Bone marrow (tissue), 2 donors: ENCODE measurements at places on chromosomes 12 and 14.

DNA sequence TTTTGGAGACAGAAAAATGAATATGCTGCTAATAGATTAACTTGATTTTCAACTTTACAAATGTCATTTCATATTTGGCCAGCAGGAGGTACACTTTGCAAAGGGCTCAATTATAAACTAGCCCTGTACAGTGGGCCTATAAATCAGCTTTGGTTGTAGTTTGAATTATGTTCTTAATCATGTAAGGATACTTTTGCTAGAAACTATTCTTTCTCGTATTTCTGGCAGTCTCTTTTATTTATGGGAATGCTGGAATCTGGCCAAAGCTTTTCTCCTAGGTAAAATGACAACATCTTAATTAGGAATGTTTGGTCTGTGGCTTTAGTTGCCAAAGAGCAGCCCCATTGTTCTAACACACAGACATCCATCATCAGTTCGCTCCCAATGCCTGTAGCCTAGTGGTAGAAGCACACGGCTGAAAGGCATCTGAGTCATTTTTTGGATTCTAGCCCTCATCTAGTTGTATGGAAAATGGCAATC, 1322.3 kb upstream of the SEL1L start:
- DNase-seq, result no peak

DNA sequence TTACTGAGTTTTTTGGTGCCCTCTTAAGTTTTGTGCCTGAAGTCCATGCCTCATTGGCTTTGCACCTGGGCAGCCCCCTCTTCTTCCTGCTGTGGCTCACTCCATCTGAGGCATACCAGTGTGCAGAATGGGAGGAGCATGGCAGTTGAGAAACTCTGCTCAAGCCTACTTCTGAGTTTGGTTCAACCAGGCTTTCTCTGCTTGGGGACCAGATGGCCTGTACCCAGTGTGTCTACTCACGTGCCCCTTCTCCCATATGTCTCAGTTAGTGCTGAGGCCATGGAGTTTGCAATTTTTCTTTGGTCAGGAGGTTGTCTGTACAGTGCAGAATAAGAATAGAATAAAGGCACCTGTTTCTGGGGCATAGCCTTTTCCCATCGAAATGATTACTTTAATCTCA, 383.3 kb upstream of the DDHD1 start:
- DNase-seq, result no peak

GRCh38 chr12:131991816-131992430, 42.2 kb downstream of the EP400 start:
- DNase-seq, result no peak

DNA sequence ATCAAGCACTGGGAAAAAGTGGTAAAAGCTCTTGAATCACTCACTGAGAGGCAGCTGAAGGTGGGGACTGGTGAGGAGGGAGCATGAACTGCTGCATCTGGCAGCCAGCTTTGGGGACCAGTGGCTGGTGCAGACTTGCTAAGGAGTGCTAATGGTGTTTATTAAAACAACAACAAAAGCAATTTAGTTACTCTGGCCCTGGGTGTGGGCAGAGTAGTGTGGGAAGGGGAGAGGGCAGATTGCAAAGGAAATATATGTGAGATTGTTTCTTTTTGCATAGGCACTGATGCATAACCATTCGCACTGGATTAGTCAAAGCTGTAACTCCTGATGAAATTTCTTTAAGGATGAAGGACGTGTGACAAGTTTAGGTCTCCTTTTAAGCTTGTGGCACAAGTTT, 8.1 kb downstream of the TXNRD1 start:
- DNase-seq, result no peak

DNA sequence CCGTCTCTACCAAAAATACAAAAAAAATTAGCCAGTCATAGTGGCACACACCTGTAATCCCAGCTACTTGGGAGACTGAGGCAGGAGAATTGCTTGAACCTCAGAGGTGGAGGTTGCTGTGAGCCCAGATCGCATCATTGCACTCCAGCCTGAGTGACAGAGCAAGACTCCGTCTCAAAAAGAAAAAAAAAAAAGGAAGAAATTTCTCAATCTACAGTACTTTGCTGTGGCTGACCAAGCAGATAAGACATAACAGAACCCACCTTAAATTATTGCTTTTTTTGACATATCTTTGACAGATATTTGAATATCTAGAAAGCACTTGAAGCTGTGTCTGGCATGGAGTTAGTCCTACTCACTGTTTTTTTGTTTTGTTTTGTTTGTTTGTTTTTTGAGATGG, 34.9 kb upstream of the HNF1A start:
- DNase-seq, result no peak

DNA sequence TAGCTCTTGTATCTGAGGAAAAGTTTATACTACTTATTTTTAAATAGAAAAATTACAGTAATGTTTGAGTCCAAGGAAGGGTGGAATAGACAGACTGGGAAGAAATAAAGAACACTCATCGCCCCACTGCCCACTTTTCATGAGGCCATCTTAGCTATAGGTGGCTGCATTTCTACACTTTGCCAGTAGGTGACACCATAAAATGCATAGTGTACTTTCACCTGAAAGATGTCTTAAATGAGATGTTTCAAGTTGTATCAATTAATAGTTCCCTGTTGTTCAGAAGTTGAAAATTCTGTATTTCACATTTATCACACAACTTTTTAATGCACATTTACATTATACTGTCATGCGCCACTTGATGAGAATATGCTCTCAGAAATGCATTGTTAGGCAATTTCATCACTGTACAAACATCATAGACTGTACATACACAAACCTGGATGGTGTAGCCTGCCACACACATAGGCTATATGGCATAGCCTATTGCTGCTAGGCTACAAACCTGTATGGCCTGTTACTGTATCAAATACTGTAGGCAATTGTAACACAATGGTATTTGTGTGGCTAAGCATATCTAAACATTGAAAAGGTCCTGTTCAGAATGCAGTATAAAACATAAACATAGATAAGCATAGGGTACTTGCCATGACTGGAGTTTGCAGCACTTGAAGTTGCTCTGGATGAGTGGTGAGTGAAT, 27.6 kb downstream of the PMCH start:
- DNase-seq, result no peak

DNA sequence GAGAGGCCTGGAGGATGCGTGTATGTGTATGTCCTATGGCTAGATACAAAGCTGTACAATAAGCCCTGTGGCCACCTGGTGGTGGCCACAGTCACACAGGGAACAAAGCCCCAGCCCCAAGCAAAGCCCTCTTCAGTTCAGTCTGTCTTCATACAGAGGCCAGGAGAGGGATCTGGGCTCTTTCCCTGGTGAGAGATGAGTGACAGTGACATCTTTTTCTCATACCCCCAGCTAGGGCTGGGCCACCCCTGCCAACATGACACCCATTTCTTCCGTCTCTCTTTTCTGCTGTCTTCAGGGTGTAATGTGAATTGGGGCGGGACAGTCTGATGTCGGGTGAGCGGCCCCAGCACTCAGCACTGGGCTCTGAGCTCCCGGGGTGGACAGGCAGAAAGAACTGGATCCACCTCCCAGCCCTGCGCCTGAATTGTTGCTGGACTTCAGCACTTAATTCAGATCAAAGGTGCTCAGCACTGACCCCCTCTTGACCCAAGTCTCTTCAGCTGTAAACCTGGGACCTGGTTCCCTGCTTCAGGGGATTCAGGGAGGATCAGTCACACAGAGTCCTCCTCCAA, 59.8 kb downstream of the SERPINA3 start:
- DNase-seq, result no peak

DNA sequence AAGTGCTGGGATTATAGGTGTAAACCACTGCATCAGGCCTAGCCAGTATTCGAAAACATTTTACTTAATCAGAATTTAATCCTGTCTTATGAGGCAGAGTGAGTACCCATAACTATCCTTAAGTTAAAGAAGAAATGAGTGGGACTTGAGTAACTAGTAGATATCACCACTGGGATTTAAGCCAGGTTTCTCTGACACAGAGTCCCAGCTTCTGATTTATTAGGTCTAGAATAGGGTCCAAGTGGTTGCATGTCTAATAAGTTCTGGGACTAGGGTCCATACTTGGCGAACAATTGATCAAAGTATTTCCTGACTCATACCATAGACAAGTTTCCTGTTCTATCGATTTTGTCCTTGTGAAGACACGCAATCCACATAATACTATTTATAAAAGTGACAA, 18.9 kb downstream of the PTPRB start:
- DNase-seq, result no peak

DNA sequence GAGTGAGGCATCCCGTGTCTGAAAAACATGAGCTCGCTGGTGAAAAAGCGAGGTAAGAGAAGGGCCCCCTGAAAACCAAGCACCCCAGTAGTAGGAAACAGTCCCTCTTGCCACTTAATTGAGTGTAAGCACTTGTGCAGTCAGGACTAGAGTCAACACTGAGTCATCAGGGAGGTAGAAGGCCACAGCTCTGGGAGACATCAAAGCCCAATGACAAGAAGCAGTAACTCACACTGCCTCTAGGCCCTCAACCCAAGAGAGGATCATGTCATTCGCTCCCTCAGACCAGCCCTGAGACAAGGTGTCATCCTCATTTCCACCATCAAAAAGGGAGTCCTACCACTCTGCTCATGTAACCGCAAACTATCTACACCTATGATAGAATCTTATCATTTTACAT, 17.8 kb downstream of the POMT2 start:
- DNase-seq, result no peak

DNA sequence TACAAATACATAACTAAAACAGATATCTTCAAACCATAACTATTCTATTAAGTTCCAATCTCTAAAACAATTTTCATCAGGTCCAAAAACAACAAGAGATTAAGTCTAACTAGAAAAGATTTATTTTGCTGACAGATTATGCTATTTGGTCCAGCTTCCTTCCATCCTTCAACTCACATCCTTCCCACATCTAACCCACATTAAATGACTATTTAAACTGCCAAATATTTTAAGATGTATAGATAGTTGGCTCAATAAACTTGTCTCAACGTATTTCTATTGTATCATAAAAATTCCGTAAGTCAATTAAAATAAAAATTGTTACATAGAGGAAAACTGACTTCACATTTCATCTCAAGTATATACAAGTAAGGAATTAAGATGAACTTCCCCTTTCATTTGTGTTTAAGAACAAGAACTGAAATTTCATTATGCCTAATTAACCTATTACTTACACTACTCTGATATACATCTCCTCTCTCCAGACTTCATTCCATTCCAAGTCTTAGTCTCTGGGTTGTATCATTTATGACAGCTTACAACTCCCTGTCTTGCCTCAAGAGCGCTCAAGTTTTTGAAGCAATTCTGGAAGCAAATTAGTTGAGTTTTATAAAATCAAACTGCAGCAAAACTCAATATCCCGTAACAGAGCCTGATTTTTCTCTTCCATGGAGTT, 25.4 kb downstream of the PAWR start:
- no peak for DNase-seq

DNA sequence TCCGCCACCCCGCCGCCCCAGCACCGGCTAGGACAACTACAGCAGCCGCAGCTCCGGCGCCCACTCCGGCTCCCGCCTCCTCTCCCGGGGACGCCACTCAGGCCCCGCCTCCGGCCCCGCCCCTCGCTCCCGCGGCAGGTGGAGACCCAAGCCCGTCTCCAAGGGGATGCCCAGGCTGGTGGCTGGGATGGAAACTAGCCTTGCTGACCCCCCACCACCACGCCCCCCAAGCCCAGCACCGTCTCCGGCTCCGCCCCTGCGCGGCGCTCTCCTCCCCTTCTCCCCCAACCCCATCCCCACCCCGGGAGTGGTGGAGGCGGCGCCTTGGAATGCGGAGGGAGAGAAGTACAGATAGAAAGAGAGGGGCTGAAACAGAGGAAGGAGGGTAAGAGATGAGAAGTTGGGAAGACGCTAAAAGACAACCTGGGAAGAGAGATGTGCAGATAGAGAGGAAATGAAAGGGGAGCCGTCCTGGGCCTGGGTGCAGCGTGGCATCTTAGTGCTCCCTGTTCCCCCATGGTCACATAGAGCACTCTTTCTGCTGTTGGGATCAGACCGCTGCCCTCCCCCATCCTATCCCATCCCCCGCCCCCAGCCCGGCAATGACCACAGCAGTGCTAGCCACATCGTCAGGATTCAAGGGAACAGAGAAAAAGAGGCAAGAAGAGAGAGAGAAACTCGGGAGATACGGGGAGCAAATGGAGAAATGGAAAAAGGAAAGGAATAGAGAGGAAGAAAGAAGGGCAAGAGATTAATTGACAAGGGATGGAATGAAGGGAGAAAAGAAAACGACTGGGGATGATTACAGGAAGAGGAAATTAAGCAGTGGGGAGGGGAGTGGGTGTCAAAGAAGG, at the start of gene ITGA7:
ITGA7 (minus strand) TSS at position 64 of the 854 bp plus-strand sequence. CDS start 222 bp downstream, outside the sequence.
- DNase-seq, result no peak

GRCh38 chr14:82549306-82549990, 1015.8 kb upstream of the SEL1L start:
- DNase-seq, result no peak

DNA sequence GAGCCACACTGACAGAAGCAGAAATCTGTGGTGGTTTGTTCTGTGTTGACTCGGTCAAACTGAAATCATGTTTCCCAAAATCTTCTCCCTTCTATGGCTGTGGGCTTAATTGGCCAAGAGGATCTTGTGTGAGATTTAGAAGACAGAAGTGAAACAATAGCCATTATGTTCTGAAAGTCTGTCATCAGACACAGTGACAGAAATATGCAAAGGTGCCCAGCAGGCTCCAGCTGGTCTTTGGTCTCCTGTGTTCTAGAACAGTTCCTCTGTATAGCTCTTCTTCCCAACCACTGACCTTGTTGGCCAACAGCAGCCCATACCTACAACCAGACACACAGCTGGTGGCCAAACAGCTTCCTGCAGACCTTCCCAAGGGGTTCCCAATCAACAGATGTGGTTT, 25.0 kb upstream of the COCH start:
- no peak for DNase-seq

DNA sequence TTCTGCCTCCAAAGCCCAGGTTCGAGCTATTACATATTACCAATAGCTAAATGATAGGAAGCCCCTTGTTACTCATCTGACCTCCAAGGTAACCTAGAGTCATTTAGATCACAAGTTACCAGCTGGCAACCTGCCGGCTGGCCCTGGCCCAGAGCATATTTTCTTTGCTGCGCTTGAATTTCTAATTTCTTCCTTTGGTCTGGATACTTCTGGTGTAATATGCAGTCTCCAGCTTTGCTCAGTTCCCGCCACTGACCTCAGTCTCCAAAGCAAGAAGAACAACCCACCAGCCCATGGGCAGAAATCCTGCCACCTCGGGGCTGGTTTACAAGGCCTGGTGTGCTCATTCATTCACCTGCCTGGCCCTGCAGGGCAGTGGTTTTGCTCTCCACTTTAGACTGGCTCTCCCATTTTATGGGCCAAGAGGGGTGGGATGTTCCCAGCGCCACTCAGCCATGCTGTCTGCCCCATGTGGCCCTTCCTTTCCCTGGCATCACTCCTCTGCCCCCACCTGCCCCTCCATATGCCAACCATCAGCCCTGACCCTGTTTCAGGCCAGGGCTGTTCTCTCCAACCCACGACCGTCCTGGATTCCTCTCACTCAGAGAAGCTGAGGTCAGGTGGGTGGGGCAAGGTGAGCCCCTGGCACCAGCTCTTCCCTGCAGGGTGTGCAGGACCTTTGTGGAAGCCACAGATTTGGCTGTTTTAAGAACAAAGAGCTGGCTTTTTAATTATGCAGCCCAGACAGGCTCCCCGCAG, 76.0 kb downstream of the PRIMA1 start:
- no peak for DNase-seq

- DNase-seq, result no peak
Measured at GRCh38 chr12:52906191-52906601, 1.3 kb upstream of the KRT8 start.

- DNase-seq, result no peak
Measured at GRCh38 chr12:112236386-112236785, 111.0 kb downstream of the TRAFD1 start.
